Skin of body (tissue), 3 donors: ENCODE measurements at places on chromosomes 1 and 21. TPM values are rescaled to one million over a fixed set of nuclear protein-coding genes. Genes with fewer than 3 reads are reported as not detected.

The GPR25 gene
- total RNA-seq = not detected

The LCE1B gene
- total RNA-seq = 1.9 TPM

The CD1B gene
- not detected for total RNA-seq

The ARHGEF16 gene
- 5.4 TPM for total RNA-seq

The MAN1C1 gene
- total RNA-seq = 7.9 TPM

The NTRK1 gene
- 0.20 TPM for total RNA-seq

The TSSK3 gene
- total RNA-seq = 0.89 TPM

The TEX38 gene
- total RNA-seq = not detected

The CYP4A11 gene
- not detected for total RNA-seq

The RNU1-3 gene
- 34,682 TPM for total RNA-seq

The PRAMEF1 gene
- not detected for total RNA-seq

The IGSF5 gene
- not detected for total RNA-seq

The CNKSR1 gene
- total RNA-seq = 6.9 TPM

The TNFRSF18 gene
- 1.9 TPM for total RNA-seq

The C1orf226 gene
- total RNA-seq = 1.5 TPM

The HES4 gene
- total RNA-seq = 12.5 TPM

The WDR64 gene
- total RNA-seq = not detected

The SPAG17 gene
- 3.3 TPM for total RNA-seq

The TINAGL1 gene
- total RNA-seq = 28.6 TPM

The COL9A2 gene
- total RNA-seq = 4.9 TPM

The FCRL2 gene
- total RNA-seq = 0.20 TPM

The HPCA gene
- not detected for total RNA-seq

The GPATCH2 gene
- 23.8 TPM for total RNA-seq

The IRF2BP2 gene
- total RNA-seq = 96.2 TPM

The KIF2C gene
- 10.1 TPM for total RNA-seq

The AMY1C gene
- total RNA-seq = not detected

The FCGR3B gene
- 14.3 TPM for total RNA-seq

The UMODL1 gene
- under 0.01 TPM for total RNA-seq

The ROR1 gene
- 12.5 TPM for total RNA-seq

The LYPLAL1 gene
- 45.1 TPM for total RNA-seq
